ENCODE measurements at places on chromosomes 16 and 17. TPM values are rescaled to one million over a fixed set of nuclear protein-coding genes. Genes with fewer than 3 reads are reported as not detected.

DLX4 gene
- not detected for total RNA-seq

ICAM2 gene
- 586 TPM for total RNA-seq

KRTAP1-1 gene
- not detected for total RNA-seq

RNF222 gene
- not detected for total RNA-seq

AIPL1 gene
- total RNA-seq = not detected

CDRT15 gene
- total RNA-seq = not detected

RNF157 gene
- 0.48 TPM for total RNA-seq

KLHL10 gene
- total RNA-seq = not detected

RHBDL3 gene
- not detected for total RNA-seq

PIK3R5 gene
- total RNA-seq = not detected

SOX8 gene
- 0.53 TPM for total RNA-seq

KRTAP4-6 gene
- not detected for total RNA-seq

TRAP1 gene
- 102 TPM for total RNA-seq

TEPSIN gene
- 35.6 TPM for total RNA-seq

All from endothelial cell of umbilical vein (primary cell).